ENCODE measurements at places on chromosomes 16 and 17.

- no peak for DNase-seq
Measured at GRCh38 chr16:80631581-80631980, 90.8 kb downstream of the DYNLRB2 start.

DNA sequence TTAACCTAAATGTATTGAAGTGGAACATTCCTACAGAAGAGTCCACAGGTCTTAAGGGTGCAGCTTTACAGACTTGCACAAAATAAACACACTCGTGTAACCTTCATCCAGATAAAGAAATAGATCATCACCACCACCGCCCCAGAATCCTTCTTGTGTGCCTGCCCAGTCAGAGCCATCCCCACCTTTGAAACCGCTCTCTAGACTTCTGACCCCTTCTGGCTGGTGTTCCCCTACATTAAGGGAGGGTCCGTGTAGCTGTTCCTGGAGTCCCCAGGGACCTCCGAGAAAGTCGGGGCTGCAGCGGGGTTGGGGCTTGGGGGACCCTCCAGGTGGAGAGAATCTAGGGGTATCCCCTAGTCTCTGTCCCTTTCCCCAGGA is 9.4 kb downstream of the TBX4 start:
- no peak for DNase-seq

DNA sequence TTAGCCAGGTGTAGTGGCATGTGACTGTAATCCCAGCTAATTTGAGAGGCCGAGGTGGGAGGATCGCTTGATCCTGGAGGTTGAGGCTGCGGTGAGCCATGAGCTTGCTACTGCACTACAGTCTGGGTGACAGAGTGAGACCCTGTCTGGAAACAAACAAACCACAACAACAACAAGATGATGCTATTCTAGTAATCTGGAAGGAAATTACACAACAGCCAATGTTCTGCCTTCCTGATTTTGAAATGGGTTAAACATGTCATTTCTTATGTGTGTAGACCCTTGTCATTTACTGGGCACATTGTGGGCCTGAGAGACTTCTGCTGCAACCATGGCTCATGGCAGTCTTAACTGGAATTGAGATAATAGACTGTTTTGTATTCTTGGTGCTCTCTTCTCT is 5.9 kb downstream of the COQ7 start:
- no peak for DNase-seq

GRCh38 chr16:48067388-48067787 is 88.4 kb downstream of the ABCC12 start:
- DNase-seq, result no peak

DNA sequence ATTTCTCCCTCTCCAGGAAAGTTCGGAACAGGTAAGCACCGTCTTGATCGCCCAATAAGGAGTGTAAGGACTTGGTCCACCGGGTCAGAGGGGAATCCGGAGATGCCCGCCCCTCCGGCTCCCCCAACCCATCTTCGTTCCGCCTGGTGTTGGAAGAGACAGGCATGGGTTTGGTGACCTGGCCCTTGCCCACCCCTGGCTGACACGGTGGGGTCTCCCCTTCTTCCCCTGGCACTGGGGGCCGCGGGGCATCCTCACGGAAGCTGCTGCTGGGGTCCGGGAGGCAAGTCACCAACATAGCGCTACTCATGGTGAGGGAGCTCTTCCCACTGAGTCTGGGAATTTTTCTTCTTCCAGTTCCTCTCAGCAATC is 3.2 kb downstream of the AXIN2 start:
- no peak for DNase-seq

GRCh38 chr17:69339937-69340336 is 13.0 kb upstream of the ABCA5 start:
- no peak for DNase-seq

DNA sequence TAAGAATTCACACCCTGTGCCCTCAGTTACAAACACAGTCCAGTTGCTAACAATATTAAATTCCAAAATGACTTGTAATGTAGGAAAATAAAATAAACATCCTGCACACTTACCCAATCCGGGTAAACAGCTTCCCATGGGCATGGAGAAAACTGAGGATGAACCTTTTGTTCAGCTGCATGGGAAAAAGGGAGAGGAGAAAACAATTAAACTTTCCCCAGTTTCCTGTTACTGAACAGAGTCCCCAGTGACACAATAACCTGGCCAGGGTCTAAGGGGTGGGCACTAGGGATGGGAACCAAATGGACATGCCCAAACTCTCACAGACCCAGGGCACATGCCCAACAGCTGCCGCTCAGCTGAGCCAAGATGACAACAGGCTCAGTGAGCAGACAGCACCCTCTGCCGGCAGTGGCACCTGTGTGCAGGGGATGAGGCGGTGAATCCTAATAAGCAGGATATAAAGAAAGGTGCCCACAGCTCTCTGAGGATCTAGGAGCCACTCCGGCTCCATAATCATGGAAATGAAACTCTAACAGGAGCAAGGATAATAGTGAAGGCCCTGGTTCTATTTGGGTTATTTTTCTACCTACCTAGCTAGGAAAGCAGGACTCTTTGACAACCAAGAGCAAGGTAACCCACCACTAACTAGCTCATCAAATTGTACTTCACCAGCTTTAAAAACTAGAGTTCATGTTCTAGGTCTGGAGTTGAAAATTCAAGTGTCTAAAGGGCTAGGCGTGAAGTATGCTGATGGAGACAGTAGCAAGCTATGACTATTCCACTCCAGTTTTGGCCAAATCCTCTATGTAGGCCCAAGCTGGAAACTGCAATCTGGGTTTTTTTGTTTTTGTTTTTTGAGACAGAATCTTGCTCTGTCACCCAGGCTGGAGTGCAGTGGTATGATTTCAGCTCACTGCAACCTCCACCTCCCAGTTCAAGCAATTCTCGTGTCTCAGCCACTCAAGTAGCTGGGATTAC is 58.8 kb downstream of the SMG6 start:
- peak; percentile 87 for DNase-seq

DNA sequence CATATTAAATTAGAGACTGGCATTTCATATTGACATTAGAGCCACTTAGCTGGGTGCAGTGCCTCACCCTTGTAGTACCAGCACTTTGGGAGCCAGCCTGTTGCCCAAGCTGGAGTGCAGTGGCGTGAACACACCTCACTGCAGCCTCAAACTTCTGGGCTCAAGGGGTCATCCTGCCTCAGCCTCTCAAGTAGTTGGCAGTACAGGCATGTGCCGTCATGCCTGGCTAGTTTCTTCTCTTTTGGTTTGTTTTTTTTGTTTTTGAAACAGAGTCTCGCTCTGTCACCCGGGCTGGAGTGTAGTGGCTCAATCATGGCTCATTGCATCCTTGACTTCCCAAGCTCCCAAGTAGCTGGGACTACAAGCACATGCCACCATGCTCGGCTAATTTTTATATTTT is 8.7 kb downstream of the PPM1E start:
- DNase-seq, result no peak

- no peak for DNase-seq
Measured at GRCh38 chr17:66455060-66455459, 152.6 kb downstream of the PRKCA start.

DNA sequence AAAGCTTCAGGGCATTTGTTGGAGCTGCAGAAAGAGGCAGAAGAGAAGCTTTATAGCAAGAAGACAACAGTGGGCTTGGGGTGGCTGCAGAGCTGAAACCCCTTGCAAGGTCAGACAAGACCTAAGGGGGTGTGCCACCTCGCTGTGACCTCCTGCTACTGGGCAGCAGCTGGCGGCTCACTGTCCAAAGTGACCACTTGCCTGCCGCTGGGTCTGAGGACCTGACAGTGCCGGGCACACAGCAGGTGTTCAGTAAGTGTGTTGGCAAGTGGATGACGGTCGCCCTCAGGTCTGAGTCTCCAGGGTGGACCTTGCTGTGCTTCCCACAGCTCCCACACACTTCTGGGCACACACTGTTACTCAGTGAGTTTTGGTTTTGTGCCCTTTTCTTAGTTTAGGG is 336.5 kb downstream of the C16orf95 start:
- no peak for DNase-seq

DNA sequence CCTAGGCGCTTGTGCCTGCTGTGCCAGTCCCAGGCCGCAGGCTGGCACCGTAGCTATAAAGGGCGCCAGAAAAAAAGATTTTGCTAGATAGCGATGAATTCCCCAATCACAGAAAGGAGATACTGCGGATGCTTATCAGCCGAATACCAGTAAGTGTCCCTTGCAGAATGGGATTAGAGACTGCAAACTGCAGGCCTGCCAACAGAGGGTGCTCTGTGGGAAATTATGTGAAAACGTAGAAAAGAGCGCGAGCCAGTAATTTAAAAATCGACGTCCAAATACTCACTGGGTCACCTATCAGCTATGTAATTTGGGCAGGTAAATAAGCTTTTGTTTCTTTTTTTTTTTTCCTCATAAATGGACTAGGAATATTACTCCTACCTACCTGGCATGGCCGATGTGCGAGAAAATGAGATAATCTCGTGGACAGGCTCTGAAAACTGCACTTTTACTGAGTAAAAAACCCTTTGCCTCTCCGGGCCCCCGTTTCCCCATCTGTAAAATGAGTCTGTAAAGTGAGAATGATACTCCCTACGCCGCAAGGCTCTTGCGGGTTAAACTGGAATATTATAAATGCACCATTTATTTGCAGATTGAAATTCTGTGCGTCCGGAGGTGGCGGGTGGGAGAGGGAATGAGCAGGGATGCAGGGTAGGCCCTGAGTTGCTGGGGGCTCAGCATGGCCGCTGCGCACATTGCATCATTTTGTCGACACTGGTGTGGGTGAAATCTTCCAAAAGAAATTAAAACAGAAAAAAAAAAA is 1.2 kb upstream of the COG1 start:
- DNase-seq, result peak; percentile 68

- DNase-seq, result no peak
Measured at GRCh38 chr16:64292953-64293352, 828.9 kb downstream of the CDH11 start.

DNA sequence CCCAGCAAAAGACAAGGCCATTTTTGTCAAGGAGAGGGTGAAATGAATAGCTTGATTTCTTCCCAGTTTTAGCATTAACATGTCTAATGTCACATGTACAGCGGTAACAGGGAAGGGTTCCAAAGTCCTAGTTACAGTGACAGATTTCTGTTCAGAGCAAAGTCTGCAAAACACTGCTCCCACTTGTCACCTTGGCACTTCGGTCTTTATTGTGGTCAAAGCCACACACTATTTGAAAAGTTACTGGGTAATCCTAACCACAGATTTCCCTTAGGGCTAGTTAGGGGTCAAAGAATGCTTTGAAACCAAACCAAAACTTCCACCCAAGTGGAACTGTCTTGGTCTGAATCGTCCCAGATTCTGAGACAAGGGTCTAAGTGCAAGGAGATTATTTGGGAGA is 455.6 kb downstream of the HS3ST3B1 start:
- no peak for DNase-seq

GRCh38 chr16:69193855-69194254 is 6.9 kb downstream of the SNTB2 start:
- no peak for DNase-seq

- DNase-seq, result no peak
Measured at GRCh38 chr17:49687878-49688491, 10.1 kb upstream of the SPOP start.

GRCh38 chr16:22217890-22218730 is 12.0 kb downstream of the EEF2K start:
- no peak for DNase-seq

DNA sequence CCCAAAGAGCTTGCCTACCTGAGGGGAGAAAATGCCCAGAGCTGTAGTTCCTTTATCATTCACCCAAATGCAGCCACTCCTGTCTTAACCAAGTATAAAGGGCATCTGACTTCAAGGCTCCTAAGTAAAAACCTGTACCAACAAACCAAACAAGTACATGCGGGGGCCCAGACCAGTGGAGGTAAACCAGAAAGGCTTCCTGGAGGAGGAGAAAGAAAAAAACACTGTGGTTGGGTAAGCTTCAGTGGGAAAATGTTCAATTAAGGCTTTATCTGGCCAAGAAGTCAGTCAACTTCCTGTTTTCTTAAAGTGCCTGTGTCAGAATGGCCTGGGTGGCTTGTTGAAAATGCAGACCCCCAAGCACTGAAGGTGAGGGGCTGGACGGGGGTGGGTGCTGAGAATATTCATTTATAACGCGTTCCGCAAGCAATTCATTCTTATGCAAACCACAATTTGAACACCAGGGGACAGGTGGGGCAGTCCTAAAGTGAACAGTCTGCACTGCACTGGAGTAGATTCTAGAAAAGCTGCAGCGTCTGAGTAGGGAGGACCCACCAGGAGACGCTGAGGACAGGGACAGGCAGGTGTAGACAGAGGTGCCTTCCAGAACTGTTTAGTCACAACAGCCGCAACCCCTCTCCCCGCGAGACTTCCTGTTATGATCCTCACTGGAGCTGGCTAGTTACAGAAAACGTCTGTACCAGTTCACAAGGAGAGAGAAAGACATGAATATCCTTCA is 467.1 kb downstream of the SOX9 start:
- DNase-seq, result no peak

DNA sequence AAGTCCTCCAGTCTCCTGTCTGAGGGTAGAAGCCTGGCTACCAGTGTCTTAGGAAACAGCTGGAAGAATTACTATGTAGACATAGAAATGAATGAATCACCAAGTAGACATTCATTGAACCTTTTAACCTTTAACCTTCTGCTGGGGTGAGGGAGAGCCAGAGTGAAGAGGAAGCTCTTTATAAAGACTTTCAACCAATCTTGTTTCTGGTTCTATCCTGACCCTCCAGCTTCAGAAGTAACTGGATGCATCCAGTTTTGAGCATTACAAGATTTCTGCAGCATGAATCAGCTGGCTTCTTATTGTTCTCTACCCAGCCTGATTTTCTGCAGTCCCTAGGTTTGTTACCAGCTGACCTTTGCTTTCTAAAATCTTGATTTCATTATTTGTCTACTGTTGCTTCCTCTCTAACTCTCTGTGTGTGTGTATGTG is 8.5 kb downstream of the TEKT1 start:
- DNase-seq, result no peak

GRCh38 chr16:1450218-1450617 is 5.9 kb upstream of the CCDC154 start:
- DNase-seq, result no peak

DNA sequence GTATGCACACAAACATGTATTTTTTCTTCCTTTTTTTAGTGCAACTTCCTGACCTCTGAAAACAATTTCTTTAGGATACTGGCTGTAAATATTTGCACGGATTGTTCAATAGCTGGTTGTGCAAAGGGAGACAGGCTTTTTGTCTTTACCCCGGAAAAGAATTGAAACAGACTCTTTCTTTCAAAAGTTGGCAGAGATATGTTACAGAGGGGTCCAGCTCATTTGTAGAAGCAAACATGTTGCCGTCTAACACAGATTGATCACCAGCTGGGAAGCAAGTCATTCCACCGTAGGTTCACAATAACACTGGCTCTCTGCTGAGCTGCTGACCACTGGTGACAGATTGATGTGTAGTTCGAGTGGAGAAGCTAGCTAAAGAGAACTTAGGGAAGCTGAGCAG is 130.9 kb downstream of the STX8 start:
- no peak for DNase-seq

GRCh38 chr17:60087882-60088669 is 9.4 kb upstream of the HEATR6 start:
- DNase-seq, result no peak

DNA sequence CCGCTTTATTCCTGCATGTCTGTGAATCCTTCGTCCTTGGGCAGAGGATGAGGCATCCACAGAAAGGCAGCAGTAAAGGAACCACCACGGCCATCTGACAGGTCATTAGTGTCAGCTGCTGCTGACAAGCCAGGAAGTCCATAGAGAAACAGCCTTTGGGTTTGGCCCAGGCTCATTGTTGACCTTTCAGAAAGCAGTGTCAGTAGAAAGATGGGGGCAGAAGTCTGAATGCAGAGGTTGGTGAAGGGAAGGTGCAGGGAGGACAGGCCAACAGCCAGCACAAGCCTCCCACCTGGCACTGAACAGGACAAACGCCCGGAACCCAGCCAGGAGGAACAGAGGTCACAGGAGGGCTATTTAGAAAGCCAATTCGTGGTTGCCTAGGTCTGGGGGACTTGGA is 105.8 kb downstream of the VAT1L start:
- DNase-seq, result no peak

GRCh38 chr16:67260426-67261063 is 11.8 kb downstream of the SLC9A5 start:
- no peak for DNase-seq
